ENCODE measurements at places on chromosomes 13 and 19.
A peak's percentile ranks its signal among the peaks of the same experiment; 100 is the strongest.

DNA sequence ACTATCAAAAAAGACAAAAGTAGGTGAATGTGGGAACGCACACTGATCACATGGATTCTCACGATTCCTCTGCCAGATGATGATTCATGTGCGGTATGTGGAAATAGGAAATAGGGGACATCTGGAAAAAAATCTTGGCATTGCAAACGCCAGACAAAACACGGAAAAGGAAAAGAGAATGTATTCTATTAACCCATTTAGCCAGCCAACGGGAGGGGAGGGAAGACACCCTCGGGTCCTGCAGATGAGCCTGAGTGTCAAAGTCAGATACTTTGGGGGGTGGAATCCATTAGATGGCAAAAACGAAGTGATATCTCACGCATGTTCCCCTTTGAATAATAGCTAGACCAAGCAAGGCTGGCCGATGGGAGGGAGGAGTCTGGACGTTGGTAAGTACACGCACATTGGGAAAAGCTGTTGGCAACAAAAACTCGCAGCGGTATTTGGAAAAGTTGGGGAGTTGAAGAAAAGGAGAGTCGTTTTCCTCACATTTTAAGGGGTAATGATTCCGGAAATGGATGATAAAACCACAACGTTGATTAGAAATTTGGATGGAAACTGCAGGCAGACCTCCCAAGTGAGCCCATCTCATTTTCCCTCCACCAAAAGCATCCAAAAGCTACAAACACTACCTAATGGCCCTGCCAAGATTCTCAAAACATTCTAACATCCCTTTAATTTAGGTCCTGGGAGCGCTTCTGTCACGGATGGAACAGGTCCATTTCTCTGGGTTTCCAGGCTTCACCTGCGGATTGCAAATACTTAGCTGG is 73.6 kb downstream of the COL4A1 start:
- DNase-seq = no peak

- DNase-seq = no peak
Measured at GRCh38 chr19:13001502-13002165, 6.4 kb downstream of the NFIX start.

DNA sequence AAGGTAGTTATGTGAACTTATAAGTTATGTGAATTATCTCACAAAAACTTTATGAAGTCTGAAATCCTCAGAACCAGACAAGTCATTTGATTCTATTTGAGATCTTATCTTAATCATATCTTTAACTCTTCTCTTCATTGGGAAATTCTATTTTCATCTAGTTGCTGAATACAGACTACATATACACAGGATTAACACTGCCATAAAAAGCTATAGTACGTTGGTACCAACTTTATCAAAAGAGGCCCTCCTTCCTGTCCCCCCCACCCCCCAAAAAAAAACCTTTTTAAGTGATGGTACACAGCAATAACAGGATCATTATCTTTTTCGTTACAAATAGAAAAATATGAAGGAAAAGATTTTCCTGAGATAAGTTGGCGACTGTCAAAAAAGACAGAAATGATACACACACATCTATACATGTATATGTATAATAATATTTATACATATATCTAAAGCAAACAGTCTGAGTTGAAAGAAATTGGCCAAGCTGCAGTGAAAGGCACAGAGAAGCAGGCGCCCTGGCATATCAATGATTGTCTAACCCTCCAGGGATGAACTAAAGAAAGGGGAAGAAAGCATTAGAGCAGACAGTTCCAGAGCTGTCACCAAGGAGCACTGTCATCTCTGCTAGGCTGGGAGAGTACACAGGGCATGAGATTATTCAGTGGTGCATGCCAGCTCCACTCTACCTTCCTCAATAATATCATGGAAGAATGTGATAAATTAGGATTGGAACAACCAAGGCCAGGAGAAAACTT is 116.7 kb downstream of the KLF12 start:
- DNase-seq = no peak

DNA sequence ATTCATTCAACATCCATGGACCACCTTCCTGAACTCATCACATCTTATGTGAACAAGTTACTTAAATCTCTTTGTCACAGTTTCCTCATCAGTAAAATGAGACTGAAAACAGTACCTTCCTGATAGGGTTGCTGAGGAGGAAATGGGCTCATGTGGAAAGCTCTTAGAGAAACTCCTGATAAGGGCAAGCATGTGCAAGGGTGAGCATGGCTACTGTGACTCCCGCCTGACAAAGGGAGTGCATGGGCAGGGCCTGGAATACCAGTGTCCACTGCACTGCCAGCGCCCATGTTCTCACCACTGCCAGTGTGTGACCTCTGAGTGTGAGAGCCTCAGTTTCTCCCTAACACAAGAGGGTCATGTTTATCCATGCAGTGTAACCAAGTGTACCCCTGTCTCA is 27.3 kb upstream of the IL17D start:
- no peak for DNase-seq

GRCh38 chr19:50292216-50292827 is 36.9 kb downstream of the KCNC3 start:
- DNase-seq = no peak

GRCh38 chr13:84447640-84447978 is 565.3 kb upstream of the SLITRK1 start:
- DNase-seq = no peak

DNA sequence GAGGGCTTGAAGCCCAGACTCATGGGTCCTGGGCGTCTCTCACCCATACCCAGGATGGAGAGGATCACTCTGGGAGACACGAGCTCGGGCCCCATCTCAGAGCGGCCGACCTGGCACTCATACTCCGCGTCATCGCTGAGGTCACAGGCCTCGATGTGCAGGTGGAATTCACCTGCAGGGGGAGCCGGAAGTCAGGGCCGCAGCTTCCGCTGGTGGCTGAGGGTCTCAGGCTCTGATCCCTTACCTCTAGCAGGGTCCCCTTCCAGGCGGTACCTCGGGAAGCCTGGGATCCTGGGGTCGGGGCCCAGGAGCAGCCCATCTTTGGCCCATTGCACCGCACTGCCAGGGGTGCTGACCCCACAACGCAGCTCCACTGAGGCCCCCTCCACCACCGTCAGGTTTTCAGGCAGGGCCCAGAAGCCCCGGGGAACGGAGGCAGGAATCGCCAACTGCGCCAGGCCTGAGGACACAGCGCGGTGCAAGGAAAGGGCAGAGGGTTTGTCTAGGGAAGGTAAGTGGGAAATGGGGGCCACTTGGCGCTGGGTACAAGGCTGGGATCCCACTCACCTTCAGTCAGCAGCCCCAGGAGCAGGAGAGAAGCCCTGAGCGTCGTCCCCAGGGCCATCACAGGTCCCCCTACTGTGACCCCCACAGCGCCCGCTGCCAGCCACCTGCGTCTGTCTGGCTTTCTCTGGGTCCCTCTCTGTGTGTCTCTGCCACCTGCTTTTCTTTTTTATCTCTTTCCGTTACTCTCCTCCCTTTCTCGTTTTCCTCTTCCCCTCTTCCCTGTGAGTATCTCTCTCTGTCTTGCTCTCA is 883 bp downstream of the NPHS1 start:
- no peak for DNase-seq

- no peak for DNase-seq
Measured at GRCh38 chr19:2759362-2759761, 19.5 kb upstream of the SLC39A3 start.

DNA sequence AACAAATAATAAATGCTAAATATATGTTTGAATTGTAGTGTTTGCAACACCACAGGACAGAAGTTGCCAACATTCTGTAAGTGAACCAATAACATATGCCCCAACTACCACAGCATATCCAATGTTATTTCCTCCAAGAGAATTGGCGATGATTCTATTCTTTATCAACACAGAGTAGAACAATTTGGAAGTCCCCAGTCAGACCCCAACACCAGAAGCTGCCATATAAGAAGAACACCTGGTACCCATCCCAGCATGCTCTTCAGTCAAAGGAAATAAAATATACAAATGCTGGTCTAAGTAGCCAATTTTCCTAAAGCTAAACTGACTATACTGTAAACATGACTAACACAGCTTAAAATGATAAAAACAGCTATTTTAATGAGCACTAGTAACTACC is 145.7 kb downstream of the KLF12 start:
- DNase-seq = no peak

- DNase-seq = no peak
Measured at GRCh38 chr19:31528261-31528660, 179.0 kb upstream of the TSHZ3 start.

- no peak for DNase-seq
Measured at GRCh38 chr13:72745260-72745659, 17.5 kb downstream of the BORA start.

DNA sequence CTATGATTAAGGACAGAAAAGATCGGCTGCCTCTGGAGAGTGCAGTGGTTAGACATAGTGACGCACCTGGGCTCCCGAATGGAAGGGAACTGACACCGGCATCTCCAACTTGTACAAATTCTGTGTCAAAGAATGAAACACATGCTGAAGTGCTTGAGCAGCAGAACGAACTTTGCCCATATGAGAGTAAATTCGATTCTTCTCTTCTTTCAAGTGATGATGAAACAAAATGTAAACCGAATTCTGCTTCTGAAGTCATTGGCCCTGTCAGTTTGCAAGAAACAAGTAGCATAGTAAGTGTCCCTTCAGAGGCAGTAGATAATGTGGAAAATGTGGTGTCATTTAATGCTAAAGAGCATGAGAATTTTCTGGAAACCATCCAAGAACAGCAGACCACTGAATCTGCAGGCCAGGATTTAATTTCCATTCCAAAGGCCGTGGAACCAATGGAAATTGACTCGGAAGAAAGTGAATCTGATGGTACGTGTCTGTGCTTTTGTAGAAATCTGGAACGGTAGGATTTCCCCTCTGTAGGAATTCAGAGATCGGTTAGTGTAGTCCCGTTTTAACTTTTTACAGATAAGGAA is 16.9 kb downstream of the ERCC5 start:
- no peak for DNase-seq

DNA sequence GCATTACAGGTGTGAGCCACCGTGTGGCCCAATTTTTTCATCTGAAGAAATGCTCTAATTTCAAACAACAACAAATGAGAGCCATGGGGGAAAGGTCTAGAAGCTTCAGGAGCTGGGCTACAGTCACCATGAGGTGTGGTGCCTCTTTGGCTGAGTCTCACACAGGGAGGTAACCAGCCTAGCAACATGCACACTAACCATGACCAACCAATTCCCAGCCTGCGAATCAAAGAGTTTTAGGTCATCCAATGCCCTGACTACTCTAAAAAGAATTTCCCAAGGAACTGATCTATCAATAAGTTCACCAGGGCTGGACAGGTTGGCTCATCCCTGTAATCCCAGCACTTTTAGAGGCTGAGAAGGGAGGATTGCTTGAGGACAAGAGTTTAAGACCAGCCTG is 29.9 kb downstream of the PBX4 start:
- no peak for DNase-seq

DNA sequence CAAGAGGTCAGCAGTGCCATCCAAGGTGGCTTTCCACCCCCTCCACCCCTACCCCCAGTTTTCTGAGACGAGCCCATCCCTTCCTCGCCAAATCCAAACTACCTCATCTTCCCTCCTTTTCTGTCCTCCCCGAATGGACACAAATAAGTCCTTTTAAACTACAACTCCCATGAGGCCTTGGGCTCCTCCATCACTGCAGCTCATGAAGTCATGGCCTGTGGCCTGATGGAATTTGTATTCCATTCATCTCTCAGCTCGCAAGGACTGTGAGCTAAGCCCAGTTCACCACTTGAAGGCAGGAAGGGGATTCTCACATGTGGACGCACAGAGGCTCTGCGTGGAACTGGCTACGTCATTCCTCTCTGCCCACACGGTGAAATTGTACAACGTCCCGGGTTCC is 12.5 kb downstream of the PTPRH start:
- no peak for DNase-seq

DNA sequence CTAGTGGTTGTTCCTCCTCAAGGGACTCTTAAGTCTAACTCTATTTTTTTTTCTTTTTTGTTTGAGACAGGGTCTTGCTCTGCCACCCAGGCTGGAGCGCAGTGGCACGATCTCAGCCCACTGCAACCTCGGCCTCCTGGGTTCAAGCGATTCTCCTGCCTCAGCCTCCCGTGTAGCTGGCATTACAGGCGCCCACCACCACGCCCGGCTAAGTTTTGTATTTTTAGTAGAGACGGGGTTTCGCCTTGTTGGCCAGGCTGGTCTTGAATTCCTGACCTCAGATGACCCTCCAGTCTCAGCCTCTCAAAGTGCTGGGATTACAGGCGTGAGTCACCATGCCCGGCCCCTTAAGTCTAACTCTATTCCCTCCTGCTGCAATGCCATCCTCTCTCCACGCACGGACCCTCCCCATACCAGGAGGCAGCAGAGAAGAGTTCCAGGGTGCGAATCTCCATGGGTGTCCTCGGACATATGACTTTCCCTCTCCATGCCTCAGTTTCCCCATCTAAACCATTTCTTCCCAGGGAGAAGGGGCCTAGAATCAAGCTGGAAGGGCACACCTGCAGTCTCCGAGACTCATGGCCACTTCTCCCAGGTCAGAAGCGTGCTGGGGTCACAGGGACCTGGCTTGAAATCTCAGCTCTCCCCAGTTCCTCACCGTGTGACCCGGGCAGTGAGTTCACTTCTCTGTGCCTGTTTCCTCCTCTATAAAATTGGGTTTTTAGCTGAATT is 6.0 kb upstream of the BCL3 start:
- DNase-seq = no peak

GRCh38 chr13:31160857-31161556 is 697 bp downstream of the HSPH1 start:
- peak; percentile 65 for DNase-seq

- DNase-seq = no peak
Measured at GRCh38 chr19:30752201-30752600, 380.0 kb downstream of the ZNF536 start.

- DNase-seq = peak; percentile 24
Measured at GRCh38 chr13:76944456-76944855, 3.9 kb upstream of the ACOD1 start.

DNA sequence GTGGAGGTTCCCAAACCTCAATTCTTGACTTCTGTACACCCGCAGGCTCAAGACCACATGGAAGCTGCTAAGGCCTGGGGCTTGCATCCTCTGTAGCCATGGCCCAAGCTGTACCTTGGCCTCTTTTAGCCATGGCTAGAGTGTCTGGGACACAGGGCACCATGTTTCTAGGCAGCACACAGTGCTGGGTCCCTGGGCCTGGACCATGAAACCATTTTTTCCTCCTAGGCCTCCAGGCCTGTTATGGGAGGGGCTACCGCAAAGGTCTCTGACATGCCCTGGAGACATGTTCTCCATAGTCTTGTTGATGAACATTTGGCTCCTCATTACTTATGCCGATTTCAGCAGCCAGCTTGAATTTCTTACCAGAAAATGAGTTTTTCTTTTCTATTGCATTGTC is 701.4 kb downstream of the FGF9 start:
- DNase-seq = no peak

- no peak for DNase-seq
Measured at GRCh38 chr13:113545455-113545930, 39.1 kb upstream of the TFDP1 start.

- no peak for DNase-seq
Measured at GRCh38 chr13:26272621-26273020, 18.7 kb downstream of the CDK8 start.

- DNase-seq = no peak
Measured at GRCh38 chr13:95833719-95834118, 156.8 kb downstream of the DNAJC3 start.

- no peak for DNase-seq
Measured at GRCh38 chr13:98523455-98524102, 53.3 kb downstream of the STK24 start.

DNA sequence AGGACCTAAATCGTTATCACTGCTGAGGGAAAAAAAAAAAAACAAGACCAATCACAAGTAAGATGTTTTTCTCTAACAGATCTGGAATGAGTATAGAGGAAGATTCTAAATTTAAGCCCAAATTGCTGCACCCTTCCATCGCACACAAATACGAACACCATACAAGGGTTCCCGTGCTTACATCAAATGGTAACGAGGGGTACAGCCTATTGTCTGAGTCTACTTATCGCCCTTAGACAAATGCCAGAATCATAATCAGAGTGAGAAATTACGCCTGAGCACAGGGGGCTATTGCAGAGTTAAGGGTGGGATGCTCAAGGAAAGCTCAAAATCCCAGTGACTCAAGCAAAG is 603 bp downstream of the ZC3H13 start:
- DNase-seq = no peak

Data from CD4-positive, alpha-beta T cell treated with Interferon alpha-2 for 1 hour (primary cell).